Activated T-cell treated with anti-CD3 and anti-CD28 coated beads, Interleukin-2, amount 50 U/mL, for 48 hours (primary cell): ENCODE measurements at places on chromosomes 11 and 22.

- DNase-seq = peak; percentile 56
Observed at GRCh38 chr11:64861227-64861975, 16.9 kb upstream of the CDC42BPG start.

DNA sequence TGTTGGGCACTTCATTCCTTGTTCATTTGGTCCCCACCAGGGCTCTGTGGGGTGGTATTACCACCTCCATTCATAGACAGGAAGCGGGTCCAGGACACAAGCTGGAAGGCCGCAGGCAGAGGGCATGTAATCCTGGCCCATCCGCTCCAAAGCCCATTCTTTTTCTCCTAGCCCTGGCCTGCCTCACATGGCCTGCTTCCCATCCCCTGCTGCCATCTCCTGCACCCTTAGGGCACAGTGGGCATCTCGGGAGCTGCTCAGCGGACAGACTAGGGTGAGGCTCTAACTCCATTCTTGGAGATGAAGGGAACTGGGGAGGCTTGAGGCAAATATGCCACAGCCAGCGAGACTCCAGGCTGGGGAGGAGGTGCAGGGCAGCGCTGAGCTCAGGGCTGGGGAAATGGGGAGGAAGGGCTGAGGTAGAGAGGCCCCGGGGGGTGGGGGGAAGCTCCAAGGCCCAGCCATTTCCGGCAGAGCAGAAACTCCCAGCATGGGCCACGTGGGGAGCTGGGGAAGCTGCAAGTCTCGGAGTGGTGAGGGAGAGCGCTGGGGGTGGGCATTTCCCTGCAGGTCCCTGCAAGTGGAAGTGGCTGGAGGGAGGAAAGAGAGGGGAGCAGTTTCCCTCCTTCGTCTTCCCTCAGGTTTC lies 14.3 kb upstream of the BCL9L start:
- DNase-seq = peak; percentile 74

DNA sequence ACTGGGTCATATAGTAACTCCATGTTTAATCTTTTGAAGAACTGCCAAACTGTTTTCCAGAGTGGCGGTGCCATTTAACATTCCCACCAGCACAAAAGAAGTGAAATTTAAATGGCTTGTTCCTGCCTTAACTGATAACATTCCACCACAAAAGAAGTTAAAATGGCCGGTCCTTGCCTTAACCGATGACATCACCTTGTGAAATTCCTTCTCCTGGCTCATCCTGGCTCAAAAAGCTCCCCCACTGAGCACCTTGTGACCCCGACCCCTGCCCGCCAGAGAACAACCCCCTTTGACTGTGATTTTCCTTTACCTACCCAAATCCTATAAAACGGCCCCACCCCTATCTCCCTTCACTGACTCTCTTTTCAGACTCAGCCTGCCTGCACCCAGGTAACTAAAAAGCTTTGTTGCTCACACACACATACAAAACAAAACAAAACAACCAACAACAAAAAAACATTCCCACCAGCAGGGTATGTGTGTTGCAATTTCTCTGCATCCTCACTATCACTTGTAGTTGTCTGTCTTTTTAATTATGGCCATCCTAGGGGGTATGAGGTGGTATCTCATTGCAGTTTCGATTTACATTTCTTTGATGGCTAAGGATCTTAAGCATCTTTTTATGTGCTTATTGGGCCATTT lies 109.0 kb downstream of the FAR1 start:
- no peak for DNase-seq

GRCh38 chr11:108584973-108585372 lies 8.6 kb downstream of the EXPH5 start:
- no peak for DNase-seq

DNA sequence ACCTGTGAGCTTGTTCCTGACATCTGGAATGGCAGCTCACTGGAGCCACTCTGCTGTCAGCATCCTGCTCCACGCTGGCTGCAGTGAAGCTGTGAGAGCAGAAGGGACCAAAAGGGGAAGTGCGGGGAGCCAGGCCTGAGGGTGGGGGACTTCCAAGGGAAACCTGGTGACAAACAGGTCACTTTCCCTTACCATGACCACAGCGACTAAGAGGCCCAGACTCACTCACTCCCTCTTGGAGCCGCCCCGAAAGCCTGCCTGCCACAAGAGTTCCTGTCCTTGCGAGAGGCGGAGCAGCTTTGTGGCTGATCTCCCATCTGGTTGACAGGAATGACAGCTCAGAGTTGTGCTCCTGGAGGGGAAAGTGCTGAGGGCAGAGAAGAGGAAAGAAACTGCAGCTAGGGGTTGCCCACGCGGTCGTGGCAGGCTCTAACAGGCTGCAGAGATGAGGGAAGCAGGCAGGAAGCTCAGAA lies 183.8 kb upstream of the NTM start:
- DNase-seq = peak; percentile 15

DNA sequence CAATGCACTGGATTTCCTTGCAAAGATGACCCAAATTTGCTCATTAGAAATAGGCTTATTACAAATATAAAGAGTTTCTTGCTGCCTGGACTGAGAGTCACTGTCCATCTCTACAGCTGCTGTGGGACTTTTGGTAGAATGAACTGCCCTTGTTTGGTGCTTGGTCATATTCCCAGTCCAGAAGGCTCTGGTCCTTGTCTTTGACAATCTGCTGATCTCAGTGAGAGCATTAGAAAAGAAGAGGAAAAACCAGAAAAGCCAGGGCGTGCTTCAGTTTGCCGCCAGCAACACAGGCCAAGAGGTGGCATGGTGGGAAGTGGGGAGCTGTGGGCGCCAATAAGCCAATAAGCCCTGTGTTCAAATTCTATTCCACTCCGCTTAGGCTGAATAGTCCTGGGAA lies 48.2 kb upstream of the PARVA start:
- no peak for DNase-seq

DNA sequence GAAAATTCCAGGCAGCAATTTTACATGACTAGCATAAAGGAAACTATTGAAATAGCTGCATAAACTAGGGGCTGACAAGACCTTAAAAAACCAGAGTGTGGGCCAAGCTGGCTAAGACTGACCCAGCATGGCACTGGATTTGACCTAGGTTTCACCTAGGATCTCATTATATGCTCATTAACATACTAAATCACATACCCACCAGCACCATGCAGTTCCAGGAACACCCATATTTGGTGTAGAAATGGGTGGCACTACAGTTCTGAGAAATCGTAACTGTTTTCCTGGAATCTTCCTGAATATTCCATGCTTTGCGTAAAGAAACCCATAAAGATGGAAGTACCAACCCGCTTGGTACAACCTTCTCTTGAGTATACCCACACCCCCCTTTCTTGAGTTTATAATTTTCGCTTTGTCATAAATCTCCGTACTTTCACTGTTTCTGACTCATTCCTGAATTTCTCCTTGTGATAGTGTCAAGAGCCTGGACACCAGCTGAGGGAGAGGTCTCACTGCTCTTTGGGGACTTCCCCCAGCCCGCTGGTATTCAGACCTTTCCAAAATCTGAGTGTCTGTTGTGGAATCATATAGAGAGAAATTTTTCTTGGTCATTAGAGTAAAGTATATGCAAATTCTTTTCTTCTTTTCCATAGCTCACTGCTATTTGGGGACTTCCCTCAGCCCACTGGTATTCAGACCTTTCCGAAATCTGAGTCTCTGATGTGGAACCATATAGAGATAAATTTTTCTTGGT lies 55.1 kb downstream of the MTMR3 start:
- no peak for DNase-seq

- DNase-seq = peak; percentile 25
Observed at GRCh38 chr22:46421267-46421666, 85.8 kb downstream of the TRMU start.

DNA sequence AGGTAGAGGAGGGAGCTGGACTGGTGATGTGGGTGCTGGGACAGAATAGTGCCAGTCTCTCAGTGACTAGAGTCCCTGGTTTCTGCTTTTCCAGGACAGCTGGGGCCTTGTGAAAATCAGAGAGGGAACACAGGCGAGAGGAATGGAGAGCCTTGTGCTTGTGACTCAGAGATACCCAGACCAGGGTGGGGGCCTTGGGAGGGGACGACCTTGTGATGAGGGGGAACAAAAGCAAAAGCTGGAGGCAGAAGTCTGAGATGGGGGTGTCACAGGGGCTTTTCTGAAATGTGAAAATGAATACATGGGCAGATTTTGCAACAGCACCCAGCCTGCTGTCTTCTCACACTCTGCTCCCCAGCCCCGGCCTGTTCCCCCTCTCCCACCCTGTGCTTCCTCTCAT lies 3.4 kb upstream of the NR1H3 start:
- DNase-seq = no peak

DNA sequence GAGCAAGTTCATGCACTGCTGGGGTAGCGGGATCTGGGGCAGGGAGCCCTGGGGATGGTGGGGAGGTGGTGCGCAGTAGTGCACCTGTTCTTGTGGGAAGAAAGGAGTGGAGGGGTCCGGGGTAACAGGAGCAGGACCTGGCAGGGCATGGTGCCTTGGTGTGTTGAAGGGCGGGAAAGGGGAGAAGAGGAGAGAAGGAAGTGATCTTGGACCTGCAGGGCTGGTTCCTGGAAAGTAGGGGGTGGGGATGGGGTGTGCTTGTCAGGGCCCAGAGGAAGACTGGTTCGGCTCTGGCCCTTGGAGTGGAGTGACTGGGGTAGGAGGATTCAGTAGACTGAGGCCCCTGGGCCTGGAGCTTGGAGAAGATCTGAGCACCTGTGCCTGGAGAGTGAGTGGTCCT lies 10.9 kb upstream of the CAPN5 start:
- no peak for DNase-seq

GRCh38 chr11:44835296-44835695 lies 108.5 kb downstream of the TSPAN18 start:
- DNase-seq = no peak

GRCh38 chr11:133928628-133929059 lies 28.1 kb downstream of the IGSF9B start:
- peak; percentile 85 for DNase-seq

DNA sequence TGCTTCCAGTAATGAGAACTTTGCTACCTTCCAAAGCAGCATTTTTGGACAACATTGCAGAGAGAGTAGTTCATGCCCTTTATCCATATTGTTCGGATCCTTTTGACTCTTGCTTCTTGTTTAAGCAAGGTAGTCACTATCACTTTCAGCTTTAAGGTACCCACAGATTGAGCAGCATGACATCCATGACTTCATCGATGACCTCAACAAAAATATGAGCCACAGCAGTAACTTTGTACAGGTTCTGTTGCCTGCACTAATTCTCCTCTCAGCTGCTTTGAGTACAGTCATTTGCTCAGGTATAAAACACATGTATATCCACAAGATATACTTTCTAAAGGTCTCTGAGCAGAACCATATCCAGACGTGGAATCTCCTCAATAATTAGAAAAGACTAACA lies 546.3 kb downstream of the SOX6 start:
- DNase-seq = no peak

DNA sequence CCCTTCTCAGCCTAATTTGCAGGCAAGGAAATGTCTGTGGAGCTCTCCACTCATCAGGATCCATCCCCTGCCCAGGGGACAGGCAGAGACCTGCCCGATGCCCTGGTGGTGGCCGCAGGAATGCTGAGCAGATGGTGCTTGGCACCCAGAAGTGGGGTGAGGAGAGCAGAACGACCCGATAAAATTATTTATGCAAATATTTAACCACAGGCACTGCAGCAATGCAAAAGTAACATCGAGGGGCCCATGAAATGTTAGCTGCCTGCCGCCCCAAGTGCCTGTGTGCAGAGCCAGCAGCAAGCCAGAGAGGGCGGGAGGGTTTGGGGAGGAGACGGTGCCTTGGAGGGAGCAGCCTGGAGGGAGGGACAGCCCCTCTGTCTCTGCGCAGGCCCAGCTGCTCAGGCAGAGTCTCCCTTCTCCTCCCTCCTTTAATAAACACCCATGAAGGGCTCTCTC lies 205.5 kb downstream of the CTTN start:
- DNase-seq = no peak

GRCh38 chr22:42056757-42057511 lies 13.7 kb downstream of the NAGA start:
- no peak for DNase-seq

GRCh38 chr11:4903484-4903883 lies at the start of gene OR51A7:
TSS of gene OR51A7 (plus strand) at chr11:4903783. CDS start at chr11:4907370, 3,587 bp downstream.
- DNase-seq = no peak

- peak; percentile 65 for DNase-seq
Observed at GRCh38 chr11:129375751-129376657, at the start of gene BARX2. TSS of gene BARX2 (plus strand) at chr11:129375848. CDS start at chr11:129376036, 188 bp downstream.

DNA sequence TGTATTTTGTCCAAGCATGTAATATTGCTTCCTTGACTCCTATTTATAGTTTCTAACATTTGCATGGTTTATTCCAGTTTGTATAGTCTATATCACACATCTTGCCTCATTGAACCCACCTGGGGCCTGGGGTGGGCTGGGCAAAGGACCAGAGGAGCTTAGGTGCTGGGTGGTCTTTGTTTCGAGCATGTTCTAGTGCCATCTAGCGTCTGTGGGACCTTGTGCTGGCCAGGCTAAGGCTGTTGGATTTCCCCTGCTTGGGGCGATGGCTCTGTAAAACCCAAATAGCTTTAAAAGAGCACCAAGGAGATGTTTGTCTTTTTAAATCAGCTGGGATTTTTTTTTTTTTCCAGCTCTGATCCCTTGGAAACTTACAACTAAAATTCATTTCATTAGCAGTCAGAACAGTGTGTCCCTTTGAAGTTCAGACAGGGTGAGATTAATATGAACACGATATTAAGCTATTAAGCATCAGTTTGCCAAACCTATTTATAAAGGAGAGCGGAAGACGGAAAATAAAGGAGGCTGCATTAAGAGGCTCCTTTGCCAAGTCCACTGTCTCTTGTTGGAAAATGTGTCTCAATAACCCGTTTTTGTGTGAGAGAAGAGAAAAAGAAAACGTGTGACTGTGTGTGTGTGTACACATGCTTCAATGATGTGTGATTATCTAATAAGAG lies 157.4 kb downstream of the COMMD9 start:
- no peak for DNase-seq

GRCh38 chr22:23822101-23822671 lies 16.6 kb downstream of the DERL3 start:
- DNase-seq = no peak

GRCh38 chr11:78815831-78816230 lies 241.2 kb upstream of the NARS2 start:
- no peak for DNase-seq

- no peak for DNase-seq
Observed at GRCh38 chr11:45532546-45532945, 132.9 kb downstream of the CHST1 start.
